ENCODE measurements at places on chromosomes 4 and X.

GRCh38 chr4:161816958-161817357 lies 346.8 kb downstream of the FSTL5 start:
- no peak for DNase-seq

- DNase-seq = peak; percentile 14
Measured at GRCh38 chr4:169664615-169665014, 44.2 kb downstream of the CLCN3 start.

GRCh38 chr4:177448850-177449249 lies 6.6 kb upstream of the AGA start:
- DNase-seq = no peak

- no peak for DNase-seq
Measured at GRCh38 chrX:23389196-23389792, 54.6 kb downstream of the PTCHD1 start.

GRCh38 chr4:111323496-111323895 lies 700.6 kb upstream of the PITX2 start:
- DNase-seq = no peak

DNA sequence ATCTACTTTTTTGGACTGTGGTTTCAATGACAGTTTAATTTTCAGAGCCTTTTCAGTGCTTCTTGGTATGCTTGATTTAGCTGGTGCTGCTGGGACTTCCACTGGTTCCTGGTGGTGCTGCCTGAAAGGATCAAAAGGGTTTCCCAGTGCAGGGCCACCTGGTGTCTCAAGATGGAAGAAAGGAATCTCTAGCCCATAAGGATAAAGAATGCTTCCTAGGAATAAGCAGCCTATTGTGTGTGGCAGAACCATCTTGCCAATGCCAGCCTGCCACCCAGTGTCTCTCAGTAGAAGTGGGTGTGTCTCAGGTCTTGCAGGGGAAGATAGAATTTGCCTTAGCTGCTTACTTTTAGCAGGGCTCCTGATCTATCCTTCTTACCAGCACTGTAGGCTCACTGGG lies 15.0 kb upstream of the RAI2 start:
- DNase-seq = no peak

GRCh38 chrX:98795636-98796035 lies 1614.4 kb downstream of the PCDH19 start:
- DNase-seq = peak; percentile 24

GRCh38 chr4:86565651-86566050 lies 28.5 kb upstream of the PTPN13 start:
- no peak for DNase-seq

DNA sequence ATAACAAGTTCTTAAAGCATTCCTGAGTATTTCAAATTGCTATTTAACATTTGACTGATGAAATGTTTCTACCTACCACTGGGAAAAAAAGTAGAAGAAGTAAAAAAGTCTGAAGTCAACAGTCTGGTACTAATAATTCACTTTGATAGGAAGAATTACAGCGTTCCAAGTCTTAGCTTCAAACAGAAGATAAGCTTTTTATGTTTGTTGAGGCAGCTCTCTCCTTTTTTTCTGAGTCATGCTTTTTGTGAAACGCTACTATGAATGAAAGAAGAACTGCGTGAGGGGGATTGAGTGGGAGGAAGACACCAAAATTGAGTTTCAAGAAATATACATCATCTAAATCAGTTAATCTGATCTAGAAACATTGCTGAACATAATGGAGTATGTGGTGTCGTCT lies 13.0 kb upstream of the KDR start:
- DNase-seq = no peak

GRCh38 chr4:111464251-111465045 lies 680.8 kb upstream of the FAM241A start:
- no peak for DNase-seq

DNA sequence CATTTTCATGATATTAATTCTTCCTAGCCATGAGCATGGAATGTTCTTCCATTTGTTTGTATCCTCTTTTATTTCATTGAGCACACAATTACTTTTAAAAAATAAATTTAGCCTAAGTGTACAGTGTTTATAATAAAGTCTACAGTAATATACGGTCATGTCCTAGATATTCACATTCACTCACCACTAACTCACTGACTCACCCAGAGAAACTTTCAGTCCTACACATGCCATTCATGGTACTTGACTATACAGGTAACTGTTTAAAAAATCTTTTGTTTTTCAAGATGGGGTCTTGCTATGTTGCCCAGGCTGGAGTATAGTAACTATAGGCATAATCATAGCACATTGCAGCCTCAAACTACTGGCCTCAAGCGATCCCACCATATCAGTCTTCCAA lies 348.1 kb downstream of the RAPGEF2 start:
- no peak for DNase-seq

Data from NCI-H446 treated with DMSO at 0.1 percent for 48 hours (cell line).